DMS79 treated with DMSO at 0.1 percent for 48 hours (cell line): ENCODE measurements at places on chromosomes 12 and 14.
A peak's percentile ranks its signal among the peaks of the same experiment; 100 is the strongest.

- no peak for DNase-seq
Measured at GRCh38 chr14:20388159-20388558, 25.1 kb downstream of the TEP1 start.

- DNase-seq = no peak
Measured at GRCh38 chr14:68785534-68786490, 7.1 kb downstream of the ZFP36L1 start.

- DNase-seq = no peak
Measured at GRCh38 chr12:22266101-22266500, 68.4 kb downstream of the ST8SIA1 start.

- no peak for DNase-seq
Measured at GRCh38 chr12:22082190-22082701, 36.2 kb downstream of the CMAS start.

DNA sequence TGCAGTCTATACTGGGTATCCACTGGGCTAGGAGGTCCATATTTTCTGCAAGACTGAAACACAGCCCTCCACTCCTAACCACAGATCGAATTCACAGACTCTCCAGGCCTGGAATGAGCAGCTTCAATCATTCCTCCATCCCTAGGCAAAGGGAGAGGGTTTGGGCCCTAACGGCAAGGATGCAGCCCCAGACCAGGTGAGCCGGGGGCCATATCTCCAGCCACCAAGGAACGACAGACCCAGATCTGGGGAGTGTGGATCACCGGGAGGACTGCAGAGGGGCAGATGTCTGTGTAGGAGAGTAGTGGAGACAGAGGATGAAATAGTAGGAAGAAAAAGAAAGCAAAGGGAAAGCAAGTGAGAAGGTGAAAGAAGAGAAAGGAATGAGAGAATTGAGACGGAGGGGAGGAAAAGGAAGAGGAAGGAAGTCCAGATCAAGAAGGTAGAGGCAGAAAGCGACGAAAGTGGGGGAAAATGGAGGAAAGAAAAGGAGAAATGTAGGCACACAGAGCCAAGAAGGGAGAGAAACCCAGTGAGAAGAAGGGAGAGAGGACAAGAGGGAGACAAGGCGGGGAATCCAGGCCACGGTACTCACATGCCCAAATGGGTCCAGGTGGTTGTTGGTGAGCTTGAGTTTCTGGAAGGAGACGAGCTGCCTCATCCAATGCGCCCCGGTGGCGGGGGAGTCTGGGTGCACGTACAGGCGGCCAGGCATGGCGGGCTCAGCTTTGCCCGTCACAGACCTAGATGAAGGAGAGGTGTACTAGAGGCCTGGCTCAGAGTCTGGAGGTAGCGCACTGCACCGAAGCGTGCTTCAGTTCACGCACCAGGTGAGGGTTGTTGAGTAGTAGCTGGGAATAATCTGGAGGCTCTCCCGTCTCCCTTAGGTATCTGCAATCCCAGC lies 7.7 kb downstream of the TBX5 start:
- DNase-seq = no peak

DNA sequence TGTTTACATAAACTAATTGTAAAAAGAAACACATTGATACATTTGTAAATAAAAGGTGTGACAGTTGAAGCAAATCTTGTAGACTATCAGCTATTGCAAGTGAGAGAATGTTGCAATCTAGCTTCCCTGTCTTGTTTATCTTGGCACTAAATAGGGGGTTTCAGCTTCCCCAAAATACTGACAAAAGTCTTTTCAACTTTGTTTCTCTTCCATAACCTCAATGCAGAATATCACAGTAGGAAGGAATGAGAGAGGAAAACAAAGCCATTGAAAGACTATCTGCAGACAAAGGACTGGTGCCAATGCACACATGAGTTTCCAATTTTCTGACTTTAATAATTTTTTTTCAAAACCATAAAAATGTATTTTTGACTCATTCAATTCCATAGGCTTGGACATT lies 886.2 kb upstream of the MGAT4C start:
- no peak for DNase-seq

GRCh38 chr12:57451233-57451778 lies 3.8 kb upstream of the INHBE start:
- DNase-seq = no peak

- no peak for DNase-seq
Measured at GRCh38 chr14:48726080-48726642, 860.0 kb downstream of the RPS29 start.

DNA sequence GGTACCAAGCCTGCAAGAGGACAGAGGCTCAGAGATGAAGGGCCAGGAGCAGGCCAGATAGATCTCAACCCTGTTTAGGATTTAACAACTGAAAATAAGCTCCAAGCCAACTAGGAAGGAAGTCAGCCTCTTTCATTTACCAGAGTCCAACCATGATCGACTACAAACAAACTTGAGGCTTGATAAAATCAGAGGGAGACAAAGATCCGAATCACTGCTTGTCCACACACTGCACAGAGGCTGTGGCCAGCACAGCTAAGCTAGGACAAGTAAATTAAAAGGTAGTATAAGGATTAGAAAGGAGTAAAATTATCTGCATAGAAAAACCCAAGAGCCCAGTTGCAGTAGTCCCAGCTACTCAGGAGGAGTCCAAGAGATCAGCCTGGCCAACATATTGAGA lies 40.3 kb downstream of the FAM222A start:
- DNase-seq = no peak

- no peak for DNase-seq
Measured at GRCh38 chr12:48828293-48828692, 10.0 kb downstream of the CACNB3 start.

- no peak for DNase-seq
Measured at GRCh38 chr12:111310076-111310870, 58.6 kb downstream of the PHETA1 start.

- no peak for DNase-seq
Measured at GRCh38 chr14:22448035-22448904, 140.8 kb downstream of the DAD1 start.

- DNase-seq = no peak
Measured at GRCh38 chr14:66238969-66239368, 247.2 kb upstream of the CCDC196 start.

DNA sequence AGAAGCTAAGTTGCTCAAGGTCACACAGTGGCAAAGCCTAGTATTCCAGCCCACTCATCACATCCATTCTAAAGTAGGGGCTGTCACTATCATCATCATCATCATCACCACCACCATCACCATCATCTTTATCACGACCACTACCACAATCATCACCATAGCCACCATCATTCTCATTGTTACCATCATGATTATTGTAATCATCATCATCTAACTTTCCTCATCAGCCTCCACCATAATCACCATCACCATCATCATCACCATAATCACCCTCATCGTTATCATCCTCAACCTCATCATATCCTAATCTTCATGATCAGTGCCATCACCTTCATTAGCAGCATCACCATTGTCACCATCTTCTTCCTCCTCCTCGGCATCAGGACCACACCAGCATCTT lies 48.7 kb downstream of the NOS1 start:
- DNase-seq = no peak

- DNase-seq = no peak
Measured at GRCh38 chr12:103640410-103640809, 53.3 kb downstream of the STAB2 start.

GRCh38 chr12:115450710-115451109 lies 766.7 kb upstream of the TBX3 start:
- DNase-seq = no peak

DNA sequence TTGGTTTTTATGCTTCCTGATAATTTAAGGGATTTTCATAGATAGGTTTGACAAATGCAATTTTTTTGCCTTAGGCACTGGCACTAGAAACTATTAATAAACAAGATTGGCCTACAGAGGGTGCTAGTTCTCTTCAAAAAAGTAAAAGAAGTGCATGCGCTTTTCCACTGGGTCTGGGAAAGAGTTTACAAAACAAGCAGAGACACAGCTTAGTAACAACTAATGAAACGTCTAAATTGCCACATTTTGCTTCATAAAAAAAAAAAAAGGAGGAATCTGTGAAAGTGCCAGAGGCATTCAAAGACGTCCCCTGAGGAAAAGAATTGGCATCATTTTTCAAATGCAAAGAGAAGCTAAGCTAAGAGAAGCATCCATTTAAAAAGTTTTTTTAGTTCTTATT lies 58.3 kb upstream of the EEA1 start:
- DNase-seq = peak; percentile 79

- no peak for DNase-seq
Measured at GRCh38 chr12:71469258-71469750, 29.7 kb downstream of the LGR5 start.

GRCh38 chr12:94898388-94898787 lies 105.1 kb downstream of the NDUFA12 start:
- no peak for DNase-seq

- DNase-seq = no peak
Measured at GRCh38 chr12:22593864-22594263, 31.1 kb upstream of the ETNK1 start.

- DNase-seq = no peak
Measured at GRCh38 chr12:69639400-69640016, 28.8 kb upstream of the LRRC10 start.

GRCh38 chr12:86838711-86839110 lies 582.5 kb upstream of the MGAT4C start:
- no peak for DNase-seq

- no peak for DNase-seq
Measured at GRCh38 chr12:46693034-46693433, 132.8 kb downstream of the SLC38A4 start.

- DNase-seq = no peak
Measured at GRCh38 chr12:27332407-27332713, 276 bp upstream of the BMAL2 start.

- DNase-seq = no peak
Measured at GRCh38 chr12:116365114-116365513, 87.6 kb upstream of the MED13L start.

GRCh38 chr12:86613311-86613710 lies 357.1 kb upstream of the MGAT4C start:
- no peak for DNase-seq

- no peak for DNase-seq
Measured at GRCh38 chr12:116325336-116325664, 47.8 kb upstream of the MED13L start.

DNA sequence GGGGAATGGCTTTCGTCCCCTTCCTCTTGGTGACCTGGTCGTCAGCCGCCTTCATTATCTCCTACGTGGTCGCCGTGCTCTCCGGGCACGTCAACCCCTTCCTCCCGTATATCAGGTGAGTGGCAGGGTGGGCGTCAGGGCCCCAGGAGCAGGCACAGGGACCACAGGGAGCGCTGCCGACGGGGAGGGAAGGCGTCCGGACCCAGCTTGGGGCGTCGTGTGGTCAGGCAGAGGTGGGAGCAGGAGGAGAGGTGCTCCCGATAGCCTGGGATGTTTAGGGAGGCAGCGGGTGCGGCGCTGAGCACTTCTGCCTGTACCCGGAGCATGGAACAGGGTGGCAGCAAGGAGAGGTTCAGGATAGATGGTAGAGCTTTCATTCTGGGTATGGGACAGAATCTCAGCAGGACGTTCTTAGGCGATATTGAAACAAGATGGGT lies 444 bp downstream of the DRAM1 start:
- no peak for DNase-seq

GRCh38 chr12:69345742-69346141 lies 2.4 kb upstream of the LYZ start:
- no peak for DNase-seq

DNA sequence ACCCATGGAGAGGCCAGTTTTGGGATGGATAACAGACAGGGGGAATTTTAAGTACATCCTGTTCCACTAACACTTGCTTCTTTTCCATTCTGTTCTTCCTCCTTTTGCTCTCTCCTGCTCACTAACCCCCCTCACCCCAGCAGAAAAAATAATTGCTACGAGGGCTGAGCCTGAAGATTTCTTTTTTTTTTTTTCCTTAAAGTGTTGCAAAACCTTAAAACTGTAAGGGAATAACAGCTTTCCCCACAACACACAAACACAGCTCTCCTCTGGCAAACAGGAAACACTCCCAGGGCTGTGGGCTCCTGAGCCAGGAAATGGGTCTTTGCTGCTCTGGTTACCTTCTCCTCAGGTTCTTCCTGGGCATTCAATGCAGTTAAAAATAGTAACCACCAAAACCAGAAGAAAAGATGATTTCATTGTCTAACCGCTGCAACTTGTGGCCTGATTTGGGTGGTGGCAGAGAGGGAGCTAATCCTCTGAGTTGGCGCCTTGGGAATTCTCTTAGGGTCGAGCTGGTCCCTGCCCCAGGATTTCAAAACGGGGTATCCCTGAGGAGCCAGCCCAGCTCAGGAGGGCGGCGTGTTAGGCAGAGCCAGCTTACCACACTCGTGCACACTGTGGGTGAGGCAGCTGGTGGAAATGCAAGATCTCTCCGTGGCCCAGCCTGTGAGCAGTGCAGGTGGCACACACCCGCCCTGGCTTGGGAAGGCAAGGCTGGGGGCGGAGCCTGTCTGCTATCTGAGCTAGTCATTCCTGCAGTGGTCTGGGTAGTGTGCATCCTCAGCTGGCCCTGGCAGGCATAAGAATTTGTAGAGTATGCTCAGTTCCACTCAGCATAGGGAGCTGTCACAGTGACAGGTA lies 17.1 kb upstream of the EMP1 start:
- DNase-seq = no peak

- DNase-seq = no peak
Measured at GRCh38 chr12:42130672-42131402, 13.8 kb downstream of the GXYLT1 start.

GRCh38 chr12:121637231-121637914 lies 11.0 kb downstream of the ORAI1 start:
- no peak for DNase-seq

DNA sequence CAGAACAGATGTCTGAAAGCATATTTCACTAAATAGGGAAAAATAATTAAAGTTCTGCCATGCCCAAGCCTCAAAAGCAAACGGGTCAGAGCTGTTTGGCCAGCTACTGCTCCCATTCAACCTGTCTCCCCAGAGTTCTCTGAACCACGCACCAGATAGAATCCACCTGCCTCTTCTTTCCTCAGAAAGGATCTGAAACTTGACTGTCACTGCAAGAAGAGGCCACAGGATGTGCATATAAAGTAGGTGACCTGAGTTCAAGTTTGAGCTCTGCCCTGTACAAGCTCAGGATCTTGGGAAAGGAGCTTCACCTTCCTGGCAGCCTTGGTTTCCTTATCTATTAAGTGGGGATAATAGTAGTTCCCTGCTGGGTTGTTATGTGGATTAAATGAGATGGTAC lies 91.8 kb downstream of the NUAK1 start:
- DNase-seq = no peak

- no peak for DNase-seq
Measured at GRCh38 chr14:61474015-61474414, 152.6 kb downstream of the PRKCH start.

DNA sequence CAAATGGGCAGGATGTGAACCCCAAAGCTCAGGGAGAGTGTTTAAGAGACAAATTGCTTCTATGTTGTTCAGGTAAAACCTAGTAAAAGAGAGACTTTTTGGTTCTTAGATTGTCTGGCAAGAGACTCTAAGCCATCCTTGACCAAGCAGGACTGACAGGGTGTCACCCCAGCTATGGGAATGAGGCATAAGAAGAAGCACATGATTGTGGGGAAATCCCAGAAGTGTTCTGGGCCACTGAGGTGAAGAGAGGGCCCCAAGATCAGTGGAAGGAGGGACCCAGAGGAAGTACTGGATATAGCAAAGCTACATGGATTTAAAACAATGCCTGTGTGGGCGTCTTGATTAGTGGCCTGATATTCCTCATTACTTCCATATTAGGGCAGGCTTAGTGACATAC lies 99.0 kb downstream of the SAMD4A start:
- DNase-seq = no peak

GRCh38 chr12:120406069-120406468 lies 31.8 kb upstream of the COX6A1 start:
- no peak for DNase-seq
